Smooth muscle cell of the brain vasculature (primary cell): ENCODE measurements at places on chromosomes 11 and 22.

- DNase-seq: no peak
These were observed 68.5 kb upstream of the ARFGAP3 start for GRCh38 chr22:42925598-42925997.

- DNase-seq: no peak
These were observed 154.1 kb downstream of the MYO18B start for GRCh38 chr22:25896098-25896497.

DNA sequence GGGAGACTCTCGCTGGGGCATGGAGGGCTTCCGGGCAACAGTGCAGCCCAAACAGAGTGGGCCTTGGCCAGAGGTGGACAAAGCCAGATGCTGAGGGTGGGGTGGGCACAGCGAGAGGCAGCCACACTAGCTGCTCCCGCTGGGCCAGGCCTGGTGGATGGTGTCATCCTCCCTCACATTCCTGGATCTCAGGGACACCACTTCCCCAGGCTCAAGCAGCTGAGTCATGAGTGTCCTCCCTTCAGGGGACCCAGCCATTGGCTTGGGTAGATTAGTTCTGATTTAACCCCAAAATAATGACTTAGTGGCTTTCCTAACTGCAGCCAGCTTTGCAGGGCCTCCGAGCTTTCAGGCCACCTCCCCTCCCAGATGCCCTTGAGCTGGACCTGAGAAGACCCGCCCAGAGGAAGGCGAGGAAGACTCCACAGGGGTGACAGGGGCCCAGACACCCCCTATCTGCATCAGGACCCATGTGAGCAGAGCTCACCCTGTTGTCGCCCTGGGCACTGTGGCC lies 25.9 kb upstream of the WNT7B start:
- DNase-seq: no peak

DNA sequence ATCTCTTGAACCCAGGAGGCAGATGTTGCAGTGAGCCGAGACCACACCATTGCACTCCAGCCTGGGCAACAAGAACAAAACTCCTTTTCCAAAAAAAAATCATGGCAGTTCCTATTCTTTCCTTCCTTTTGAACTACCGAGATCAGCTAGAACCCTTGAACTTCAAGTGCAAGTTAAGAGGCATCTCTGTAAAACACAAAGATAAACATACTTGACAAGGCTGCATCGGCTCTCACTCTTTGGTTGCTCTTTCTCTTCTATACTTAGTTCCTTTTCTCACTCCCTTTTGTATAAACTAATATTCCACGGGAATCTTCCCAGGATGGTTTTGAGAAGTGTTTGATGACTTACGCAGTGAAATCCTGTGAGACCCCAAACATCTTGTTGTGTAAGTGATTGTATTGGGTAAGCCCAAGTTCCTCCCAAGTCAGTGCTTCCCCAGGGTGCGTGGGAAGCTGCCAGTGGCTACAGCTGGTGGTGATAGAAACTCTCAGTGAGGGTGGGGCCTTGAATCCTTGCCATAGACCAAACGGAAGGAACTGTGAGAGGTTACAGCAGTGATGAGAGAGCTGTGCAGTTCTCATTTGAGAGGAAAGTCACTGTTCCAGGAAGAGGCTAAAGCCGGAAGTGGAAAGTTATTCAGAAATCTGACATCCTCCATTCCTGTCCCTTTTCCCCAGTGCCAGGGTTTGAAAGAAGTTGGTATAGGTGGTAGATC lies 24.1 kb upstream of the CDC42EP2 start:
- DNase-seq: peak; percentile 92

DNA sequence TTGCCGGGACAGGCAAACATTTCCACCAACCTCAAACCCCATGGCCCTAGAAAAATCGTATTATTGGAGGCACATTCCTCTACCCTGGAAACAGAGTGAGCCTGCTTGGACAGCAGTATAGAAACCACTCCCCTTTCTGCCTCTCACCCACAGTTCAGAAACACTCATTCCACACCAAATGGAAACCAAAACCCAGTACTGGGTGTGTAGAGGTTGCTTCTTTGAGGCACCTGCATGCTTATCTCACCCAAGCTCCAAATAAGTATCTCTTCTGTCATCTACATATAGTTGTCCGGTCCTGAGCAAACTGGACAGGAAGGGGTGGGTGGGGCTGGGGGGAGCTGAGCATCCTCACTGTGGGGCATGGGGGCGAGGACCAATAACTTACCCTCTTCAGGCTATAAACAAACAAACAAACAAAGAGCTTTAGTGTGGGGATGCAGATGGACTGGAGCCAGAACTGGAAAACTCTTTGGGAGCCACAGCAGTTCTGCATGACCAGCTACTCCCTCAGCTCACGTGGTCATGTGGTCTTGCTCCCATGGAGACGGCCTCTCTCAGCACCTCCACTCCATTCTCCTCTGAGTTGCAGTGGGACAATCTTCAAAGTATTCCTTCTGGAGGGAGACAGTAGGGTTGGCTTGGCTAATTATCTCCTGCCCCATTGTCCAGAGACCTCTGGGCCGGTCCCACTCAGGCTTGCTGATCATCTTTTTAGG lies 1.0 kb upstream of the PLAAT2 start:
- no peak for DNase-seq

GRCh38 chr11:1150769-1151365 lies 6.9 kb upstream of the MUC5AC start:
- DNase-seq: no peak

DNA sequence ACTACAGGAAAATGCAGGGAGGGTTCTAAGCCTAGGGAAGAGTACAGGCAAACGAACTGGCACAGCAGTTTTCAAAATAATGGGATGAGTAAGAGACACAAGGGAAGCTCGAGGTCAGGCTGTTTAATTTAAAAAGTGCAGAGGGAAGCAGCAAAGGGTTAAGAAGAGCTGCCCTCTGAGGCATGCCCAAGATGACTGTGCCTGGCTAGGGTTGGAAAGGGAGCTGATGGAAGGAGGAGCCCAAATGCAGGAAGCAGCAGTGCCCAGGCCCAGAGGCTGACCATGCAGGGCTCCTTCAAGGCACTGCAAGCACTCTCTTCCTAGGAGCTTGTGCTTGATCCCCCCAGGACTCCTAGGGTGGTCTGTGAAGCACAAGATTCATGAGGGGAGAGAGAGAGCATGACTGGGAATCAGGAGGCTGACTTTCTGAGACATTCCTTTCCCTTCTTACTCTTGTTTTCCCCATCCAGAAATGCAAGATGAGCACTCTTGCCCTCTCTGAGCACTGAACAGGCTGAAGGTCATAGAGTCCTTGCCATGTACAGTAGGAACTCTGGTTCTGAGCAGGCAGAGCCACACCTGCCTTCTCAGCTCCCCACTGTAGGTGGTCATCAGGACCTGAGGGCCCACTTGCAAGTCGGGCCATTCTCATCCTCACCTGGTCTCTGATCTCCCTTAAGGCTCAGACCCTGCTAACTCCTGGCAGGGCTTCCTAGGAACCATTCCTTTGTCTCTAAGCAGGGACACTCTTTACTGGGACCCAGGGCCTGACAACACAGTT lies 46.7 kb upstream of the DRD2 start:
- DNase-seq: no peak

- no peak for DNase-seq
These were observed 62.1 kb upstream of the AMOTL1 start for GRCh38 chr11:94705891-94706615.

GRCh38 chr11:103803062-103803461 lies 233.4 kb upstream of the DDI1 start:
- DNase-seq: no peak

GRCh38 chr11:17992916-17993315 lies 19.9 kb downstream of the SERGEF start:
- DNase-seq: no peak

DNA sequence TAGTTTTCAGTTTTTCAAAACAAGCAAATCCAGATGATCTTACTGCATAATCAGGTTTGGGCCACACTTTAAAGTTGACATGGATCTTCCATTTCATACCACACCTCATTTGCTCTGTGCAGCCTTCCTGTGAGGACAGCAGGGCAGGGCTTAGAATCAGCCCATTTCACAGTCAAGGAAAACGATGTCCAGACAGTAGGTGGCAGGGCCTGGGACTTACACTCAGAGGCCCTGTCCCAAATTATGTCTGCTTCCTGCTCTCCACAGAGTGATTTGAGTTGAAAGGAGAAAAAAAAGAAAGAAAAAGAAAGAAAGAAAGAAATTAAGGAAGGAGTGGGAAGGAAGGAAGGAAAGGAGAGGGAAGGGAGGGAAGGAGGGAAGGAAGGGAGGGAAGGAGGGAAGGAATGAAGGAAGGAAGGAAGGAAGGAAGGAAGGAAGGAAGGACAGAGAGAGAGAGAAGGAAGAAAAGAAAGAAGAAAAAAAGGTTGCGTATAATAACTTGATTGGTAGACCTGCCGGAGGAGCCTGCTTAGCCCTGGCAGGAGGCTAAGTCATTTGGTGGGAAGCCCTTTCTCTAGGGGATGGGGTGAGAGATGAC lies 23.6 kb downstream of the TSKU start:
- DNase-seq: no peak

DNA sequence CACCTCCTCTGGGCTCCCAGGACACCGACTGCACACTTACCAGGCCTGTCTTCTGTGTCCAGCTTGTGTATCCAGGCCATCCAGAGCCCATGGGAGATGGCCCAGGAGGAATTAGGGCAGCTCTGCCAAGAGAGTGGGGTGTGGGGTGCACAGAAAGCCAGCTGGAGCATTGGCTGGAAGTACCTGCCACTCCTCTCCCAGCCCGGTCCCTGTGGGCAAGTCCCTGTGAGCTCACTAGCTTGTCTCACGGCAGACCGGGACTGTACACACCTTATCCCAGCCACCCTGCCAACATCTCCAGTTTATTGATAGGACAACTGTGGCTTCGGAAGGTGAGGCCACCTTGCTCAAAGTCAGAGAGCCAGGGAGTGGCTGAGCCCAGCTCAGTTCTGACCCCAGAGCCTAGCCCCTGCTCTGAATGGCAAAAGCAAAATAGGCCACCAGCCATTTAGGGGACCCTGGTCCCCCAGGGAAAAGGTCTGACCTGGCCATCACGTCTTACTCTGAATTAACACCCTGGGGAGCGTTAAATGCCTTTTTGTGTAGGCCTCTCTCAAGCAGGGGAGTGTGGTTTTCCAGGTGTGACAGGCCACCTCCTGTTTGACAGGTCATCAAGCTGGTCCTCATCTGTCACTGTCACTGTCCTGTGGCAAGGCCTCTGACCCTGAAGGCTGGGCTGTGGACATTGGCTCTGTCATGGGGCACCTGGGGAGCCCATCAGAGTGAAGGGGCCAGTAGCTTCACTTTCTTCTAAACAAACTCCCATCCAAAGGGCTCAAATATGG lies 15.1 kb downstream of the UQCR10 start:
- DNase-seq: no peak

DNA sequence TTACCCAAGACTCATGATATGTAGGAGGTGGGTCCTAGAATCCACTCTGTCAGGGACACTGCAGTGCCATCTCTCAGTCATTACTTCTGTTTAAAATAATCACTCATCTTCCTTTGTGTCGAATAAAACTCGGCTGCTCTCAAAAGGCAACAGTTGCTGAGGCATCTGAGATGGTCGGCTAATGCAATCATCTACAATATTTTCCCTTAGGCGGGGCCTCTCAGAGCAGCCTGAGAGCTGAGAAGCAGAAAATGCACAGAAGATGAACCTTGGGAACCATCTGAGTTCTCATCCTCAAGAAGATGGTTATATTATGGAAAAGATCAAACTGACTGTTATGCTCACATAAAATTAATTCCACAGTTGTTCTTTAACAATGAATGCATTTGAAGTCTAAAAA lies 1518.2 kb upstream of the TENM4 start:
- no peak for DNase-seq

DNA sequence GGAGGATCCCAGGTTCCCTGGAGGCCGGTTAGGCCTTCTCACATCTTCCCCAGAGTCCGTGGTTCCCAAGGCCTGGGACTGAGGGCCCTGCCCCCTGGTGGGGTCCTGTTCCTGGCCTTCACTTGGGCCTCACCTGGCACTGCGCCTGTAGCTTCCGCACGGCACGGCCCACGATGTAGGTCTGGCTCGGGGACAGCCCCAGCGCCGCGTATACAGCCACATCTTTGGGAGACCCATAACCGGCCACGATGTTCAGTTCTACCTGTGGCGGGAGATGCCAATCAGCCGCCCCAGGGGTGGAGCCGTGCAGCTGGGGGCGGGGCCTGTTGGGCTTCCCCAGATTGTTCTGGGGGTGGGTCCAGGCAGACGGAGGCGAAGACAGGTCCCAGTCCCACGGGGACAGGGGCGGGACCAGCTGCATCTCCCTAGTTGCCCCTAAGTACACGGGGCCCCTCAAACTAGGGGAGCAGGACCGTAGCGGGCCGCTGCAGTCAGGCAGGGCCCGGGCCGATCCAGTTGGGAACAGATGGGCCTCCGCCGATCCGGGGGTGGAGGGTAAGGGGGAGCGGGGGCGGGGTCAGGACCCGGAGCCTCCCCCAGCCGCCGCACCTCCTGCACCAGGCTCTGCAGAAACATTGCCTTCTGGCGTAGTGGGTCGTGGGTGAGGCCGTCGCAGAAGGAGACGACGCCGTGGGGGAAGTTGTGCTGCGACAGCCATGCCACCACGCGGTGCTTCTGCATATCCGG lies 10.1 kb downstream of the AIP start:
- no peak for DNase-seq

GRCh38 chr11:86067851-86068137 lies 1.1 kb downstream of the PICALM start:
- DNase-seq: no peak

DNA sequence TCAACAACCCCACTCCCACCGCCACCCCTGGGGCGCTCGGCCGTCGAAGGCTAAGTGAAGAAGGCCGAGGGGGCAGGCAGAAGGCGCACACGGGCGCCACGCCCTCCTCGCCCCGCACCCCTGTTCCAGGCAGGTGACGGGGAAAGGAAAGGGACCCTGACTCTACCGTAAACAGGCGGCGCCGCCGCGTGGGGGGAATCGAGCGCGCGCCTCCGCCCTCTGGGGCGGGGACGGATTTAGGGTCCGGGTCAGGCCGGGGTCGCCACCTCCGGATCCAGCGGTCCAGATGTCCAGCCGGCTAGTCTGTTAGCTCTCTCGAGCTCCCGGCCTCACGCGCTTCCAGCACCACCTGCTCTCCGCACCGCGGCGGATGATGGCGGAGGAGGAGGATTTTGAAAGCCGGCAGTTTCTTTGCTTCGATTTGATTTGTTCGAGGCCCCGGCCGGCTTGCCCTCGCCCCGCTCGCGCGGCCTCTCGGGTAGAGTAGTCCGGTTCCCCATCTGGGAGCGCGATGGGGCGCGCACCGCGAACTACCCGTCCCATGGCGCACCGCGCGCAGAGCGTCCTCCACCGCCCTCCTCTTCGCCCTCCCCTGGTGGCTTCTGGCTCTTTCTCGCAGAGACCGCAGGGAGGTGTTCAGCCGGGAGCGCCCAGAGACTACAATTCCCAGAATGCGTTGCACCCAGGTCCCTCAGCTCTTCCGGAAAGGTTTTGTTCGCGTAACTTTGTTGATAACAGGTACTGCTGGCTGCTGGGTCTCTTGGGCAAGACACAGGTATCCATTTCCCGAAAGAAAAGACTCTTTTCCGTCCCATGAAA lies at the start of gene RANGAP1:
TSS of gene RANGAP1 (minus strand) at position 368 of the 819 bp plus-strand sequence. CDS start 5,143 bp downstream, outside the sequence.
- peak; percentile 96 for DNase-seq

DNA sequence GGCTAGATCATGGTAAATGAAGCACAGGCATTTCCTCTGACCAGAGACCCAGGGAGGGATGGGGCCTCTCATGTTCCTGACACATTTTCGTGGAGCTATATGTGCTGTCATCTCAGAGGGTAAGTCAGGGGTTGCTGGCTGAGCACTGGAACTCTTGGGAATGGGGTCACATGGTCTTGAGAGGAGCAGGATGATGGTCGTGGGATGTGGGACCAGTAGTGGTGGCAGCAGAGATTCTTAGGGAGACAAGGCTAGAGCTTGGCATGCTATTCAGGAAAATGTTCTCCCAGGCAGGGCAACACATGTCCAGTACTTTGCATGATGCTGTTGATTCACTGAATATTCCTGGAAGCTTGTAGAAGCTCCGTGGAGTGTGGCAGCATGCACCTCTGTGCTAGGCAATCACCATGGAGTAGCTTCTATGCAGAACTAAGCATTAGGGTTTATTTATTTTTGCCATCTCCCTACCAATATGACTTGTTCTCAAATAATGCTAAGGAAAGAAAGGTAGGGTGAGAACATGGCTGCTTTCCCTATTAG lies 31.4 kb upstream of the TTC12 start:
- DNase-seq: no peak
